CD4-positive, alpha-beta T cell treated with Interleukin-6 for 4 hours (primary cell): ENCODE measurements at places on chromosomes 11 and 22.

DNA sequence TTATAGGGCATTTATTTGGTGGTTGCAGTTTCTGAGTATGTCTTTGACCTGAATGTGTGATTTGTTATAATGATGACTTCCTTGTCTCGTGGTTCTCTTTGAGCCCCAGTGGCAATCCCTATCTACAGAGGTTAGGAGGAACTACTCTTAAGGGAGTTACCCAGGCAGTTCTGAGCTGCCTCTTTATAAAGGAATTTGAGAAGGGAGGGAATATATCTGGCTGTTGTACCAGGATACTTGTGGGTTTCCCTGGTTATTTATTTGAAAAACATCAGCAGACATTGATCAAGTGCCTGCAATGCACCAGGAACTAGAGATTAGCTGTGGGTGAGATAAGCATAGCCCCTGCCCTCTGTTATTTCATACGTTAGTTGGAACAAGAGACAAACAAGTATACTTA, 243.5 kb upstream of the ARHGAP20 start:
- no peak for DNase-seq

GRCh38 chr11:100546714-100547113, 140.4 kb upstream of the ARHGAP42 start:
- DNase-seq, result no peak

DNA sequence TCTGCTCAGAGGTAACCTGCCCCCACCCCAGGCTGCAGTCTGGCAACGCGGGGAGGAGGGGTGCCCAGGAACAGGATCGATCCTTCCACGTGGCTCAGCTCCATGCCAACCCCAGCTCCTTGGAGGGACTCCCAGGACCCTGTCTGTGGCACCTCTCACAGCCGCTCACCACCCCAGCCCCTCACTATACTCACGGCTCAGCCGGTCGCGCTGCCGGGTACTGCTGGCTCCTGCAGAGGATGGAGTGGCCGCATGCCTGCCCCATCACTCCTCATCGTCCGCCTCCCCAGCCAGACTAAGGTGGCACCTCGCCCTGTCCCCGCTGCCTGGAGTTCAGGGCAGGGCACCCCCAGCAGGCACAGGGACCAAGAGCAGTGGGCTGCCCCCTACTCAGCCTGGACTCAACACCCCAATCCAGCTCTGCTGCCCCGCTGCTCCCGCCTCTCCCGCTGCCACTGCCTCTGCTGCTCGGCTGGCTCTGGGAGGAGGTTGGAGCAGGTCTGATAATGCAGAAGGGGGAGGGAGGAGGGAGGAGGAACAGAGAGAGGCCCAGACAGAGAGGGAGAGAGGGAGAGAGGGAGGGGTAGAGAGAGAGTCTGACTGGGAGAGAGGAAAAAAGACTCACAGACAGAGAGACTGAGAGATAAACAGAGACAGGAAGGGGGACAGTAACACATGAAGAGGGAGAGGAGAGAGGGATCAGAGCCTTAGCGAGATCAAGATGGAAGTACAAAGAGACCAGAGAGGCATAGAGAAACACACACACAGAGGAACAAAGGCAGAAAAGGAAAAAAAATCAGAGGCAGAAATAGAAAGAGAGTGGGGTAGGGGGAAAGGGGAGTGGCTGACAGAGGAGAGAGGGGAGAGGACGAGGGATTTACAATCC, at the start of gene PDE2A:
PDE2A (minus strand) TSS at position 480 of the 886 bp plus-strand sequence; CDS start at position 265, 215 bp downstream.
- no peak for DNase-seq

GRCh38 chr22:40606306-40606705, 30.2 kb downstream of the MRTFA start:
- no peak for DNase-seq

DNA sequence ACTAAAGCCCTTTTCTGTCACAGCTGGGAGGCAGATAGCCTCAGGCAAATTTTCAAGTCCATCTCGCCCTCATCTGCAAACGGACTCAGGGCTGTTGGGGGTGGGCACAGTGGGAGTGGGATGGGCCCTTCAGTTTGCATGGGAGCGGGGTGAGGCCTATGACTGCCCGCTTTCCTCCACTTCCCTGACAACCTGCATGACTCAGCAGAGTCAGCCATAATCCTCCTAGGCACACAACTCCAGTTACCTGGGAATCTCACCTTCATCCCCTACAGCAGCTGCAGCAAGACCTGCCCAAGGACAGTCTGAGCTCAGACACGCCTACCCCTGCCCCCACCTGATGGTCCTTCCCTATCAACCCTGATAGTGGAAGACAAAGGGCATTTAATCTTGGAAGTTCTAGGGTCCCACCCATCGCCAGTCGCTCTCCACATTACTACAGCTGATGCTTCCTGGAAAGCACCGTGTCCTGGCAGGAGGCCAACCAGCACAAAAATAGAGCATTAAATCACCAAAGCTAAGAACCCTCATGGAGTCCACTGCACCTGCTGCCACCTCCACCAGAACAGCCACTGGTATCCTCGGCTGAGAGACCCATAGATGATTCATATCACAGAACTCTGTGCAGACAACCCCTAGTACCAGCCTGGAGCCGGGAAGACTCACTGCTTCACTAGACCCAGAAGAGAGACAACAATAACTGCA, 319.3 kb downstream of the DCDC1 start:
- DNase-seq, result no peak

DNA sequence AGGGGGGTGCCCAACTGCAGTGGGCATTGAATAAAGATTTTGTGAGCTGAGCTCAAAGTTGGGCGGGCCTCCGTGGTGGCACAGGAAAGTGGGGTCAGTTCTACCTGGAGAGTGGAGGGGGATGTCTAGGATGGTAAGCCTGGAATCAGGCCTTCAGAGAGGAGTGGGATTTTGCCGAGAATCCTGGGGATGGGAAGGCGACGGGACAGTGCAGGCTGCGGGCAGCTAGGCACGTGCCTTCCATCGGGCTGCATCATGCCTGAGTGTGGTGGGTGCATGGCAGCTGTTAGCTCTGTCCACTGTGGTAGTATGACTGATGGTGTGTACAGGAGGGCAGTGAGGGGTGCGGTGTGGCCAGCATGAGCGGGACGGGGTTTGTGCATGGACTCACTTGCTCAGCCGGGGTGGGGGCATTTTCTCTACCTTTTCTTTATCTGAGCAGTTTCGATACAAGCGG, 3.6 kb downstream of the SHANK3 start:
- no peak for DNase-seq

GRCh38 chr11:19442554-19442910, 201.8 kb upstream of the E2F8 start:
- DNase-seq, result no peak

DNA sequence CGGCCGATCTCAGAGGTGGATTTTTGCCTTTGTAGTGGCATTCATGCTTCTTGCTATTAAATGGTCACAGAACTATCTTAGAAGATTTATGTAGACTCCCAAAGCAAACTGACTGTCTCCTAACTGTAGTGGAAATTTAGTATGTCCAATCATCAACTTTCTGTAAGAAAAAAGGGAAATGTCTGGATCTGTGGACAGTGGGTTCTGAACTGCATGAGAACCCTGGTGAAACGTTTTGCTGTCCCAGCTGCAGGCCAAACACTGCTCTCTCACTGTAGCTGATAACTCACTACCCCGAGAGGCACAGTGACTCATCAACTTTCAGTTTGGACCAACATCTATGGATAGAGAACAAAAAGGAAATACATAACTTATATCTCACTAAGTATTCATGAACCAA, 387.1 kb downstream of the SOX6 start:
- DNase-seq, result no peak

DNA sequence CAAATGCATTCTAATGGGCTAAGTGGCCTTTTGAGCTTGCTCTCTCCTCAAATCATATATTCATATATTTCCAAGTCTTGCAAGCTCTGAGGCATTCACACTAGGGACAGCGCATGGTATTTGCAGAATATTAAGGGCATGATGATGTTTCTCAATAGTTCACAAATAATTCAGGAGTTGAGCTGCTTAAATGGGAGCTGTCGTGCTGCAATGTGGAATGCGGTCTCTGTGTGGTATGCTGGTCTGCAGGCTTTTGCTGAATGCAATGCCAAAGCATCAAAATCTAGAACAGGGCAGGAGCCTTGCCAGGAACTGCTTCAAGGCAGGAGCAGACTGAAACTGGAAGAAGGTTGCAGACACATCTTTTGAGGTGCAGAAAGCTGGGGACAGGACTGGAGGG, 1060.0 kb downstream of the TBC1D22A start:
- no peak for DNase-seq

DNA sequence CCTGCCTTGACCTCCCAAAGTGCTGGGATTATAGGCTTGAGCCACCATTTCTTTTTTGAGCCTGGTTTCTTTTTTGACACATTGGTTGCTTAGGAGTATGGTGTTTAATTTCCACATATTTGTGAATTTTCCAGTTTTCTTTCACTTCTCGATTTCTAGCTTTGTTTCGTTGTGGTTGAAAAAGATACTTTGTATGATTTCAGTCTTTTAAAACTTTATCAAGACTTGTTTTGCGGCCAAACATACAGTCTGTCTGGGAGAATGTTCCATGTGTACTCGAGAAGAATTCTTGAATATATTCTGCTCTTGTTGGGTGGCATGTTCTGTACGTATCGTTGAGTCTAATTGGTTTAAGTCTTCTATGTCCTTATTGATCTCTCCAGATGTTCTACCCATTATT, 20.8 kb downstream of the SHANK3 start:
- DNase-seq, result no peak

- DNase-seq, result no peak
These were observed 35.6 kb downstream of the BCL2L13 start for GRCh38 chr22:17674152-17674551.

DNA sequence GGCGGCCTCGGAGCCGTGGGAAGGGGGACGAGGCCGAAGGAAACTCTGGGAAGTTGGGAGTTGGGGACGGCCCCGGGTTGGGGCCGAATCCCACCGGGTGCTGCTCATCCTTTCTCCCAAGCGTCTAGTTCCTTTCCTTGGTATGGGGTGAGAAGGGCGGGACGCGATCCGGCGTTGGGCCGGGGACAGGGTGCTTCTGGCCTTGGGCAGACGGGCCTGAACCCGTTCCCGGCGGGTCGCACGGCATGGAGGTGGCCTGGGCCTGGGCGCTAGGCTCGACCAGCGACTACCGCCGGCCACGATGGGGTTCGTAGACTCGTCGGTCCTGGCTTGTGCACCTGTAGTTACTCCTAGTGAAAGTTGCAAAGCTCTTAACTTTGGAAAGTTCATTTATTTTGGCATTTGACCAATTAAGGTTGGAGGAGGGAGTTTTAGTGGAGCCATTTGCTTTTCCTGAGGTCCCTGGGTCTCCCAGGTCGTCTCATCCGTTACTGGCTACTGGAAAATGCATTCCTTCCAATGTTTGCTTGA, 1.0 kb downstream of the SYT9 start:
- DNase-seq, result no peak

DNA sequence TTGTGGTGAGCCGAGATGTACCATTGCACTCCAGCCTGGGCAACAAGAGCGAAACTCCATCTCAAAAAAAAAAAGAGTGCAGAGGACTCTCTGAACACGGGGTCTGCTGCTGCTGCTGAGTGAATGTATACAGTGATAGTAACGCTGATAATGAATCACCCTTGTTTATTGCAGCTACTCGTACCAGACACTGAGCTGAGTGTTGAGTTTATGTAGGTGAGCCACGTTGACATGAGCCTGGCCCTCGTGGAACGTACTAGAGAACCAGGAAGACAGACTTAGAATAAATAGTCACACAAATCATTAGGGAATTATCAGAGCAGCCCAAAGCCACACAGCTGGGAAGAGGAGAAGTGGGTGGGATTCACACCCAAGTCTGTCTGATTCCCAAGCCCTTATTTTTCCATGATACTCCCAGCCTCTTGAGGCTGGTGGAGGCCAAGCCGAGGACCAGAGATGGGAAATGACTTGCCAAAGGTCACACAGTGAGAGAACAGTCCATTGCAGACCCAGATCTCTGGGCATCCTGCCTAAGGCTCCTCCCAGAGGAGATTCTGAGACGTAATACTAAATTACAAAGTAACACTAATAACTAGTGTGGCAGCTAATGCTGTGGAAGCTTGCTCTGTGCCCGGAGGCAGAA, 34.8 kb downstream of the MB start:
- DNase-seq, result no peak

DNA sequence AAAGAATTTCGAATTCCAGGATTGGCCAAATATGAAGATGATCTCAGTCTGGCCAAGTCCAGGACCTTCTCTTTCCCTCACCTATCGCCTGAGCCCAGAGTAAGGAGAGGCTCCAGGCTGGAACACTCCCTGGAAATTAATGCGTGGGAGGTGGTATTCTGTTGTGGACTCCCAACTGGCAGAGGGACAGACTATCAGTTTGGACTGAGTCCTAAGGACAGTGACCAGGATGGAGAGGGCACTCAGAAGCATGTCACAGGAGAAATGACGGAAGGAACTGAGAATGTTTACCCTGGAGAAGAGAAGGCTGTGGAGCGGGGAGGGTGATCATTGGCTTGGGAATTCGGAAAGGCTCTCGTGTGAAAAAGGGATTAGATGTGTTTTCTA, 84.4 kb downstream of the RPL27A start:
- no peak for DNase-seq
